ENCODE measurements at places on chromosomes 3 and 15. TPM values are rescaled to one million over a fixed set of nuclear protein-coding genes. Genes with fewer than 3 reads are reported as not detected.

HTR3C gene
- not detected for total RNA-seq

TRH gene
- total RNA-seq: not detected

PLA2G4F gene
- total RNA-seq: not detected

STIMATE gene
- 7.5 TPM for total RNA-seq

TMEM108 gene
- total RNA-seq: not detected

ZMAT3 gene
- 6.6 TPM for total RNA-seq

MYEF2 gene
- 13.0 TPM for total RNA-seq

GOLGA8J gene
- not detected for total RNA-seq

PAK6 gene
- total RNA-seq: 0.17 TPM

HYPK gene
- 4.3 TPM for total RNA-seq
